ENCODE measurements at places on chromosomes 11 and 22. TPM values are rescaled to one million over a fixed set of nuclear protein-coding genes. Genes with fewer than 3 reads are reported as not detected.

DNA sequence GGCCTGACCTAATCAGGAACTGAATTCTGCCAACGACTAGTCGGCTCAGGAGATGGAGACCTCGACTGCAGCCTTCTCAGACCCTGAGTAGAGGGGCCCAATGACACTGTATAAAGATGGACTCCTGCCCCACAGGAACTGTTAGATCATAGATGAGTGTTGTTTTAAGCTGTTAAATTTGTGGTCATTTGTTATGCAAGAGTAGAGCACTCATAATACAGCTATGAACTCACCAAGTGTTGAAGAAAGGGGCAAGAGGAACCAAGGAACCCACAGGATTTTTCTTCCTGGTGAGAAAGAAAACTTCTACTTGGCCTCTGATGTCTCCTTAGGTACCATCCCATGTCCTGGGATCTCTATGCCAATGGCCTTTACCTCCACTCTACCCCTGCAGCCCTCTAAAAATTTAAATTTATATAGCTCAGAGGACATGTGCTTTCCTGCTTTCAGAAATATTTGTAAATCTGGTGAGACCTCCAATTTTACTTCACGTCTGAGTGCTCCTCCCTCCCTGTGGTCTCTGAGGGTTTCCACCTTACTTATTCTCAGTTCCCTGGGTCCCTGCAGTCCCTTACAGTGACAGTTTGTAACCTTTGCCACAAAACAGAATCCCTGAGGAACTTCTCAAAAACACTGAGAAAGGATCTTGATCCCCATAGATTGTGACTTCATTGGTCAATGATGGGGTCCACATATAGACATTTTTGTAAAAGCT lies 256.3 kb upstream of the ARHGAP20 start:
- no peak for DNase-seq

DNA sequence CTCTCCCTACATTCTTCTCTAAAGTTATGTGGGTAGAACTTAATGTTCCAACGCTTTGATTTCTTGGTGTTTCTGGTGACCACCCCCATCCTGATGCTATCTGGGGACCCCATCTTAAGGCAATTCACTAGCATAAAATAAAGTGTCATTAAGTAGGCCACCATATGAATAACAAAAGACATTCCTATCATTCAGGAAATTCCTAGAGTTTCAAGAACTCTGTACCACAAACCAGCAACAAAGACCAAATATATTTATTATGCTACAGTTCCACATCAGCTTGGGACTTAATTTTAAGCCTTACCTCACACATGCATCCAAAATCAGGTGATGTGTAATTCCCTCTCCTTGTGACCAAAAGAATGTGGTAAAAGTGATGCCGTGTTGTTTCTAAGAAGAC lies 254.6 kb upstream of the LRRC4C start:
- DNase-seq = no peak

DNA sequence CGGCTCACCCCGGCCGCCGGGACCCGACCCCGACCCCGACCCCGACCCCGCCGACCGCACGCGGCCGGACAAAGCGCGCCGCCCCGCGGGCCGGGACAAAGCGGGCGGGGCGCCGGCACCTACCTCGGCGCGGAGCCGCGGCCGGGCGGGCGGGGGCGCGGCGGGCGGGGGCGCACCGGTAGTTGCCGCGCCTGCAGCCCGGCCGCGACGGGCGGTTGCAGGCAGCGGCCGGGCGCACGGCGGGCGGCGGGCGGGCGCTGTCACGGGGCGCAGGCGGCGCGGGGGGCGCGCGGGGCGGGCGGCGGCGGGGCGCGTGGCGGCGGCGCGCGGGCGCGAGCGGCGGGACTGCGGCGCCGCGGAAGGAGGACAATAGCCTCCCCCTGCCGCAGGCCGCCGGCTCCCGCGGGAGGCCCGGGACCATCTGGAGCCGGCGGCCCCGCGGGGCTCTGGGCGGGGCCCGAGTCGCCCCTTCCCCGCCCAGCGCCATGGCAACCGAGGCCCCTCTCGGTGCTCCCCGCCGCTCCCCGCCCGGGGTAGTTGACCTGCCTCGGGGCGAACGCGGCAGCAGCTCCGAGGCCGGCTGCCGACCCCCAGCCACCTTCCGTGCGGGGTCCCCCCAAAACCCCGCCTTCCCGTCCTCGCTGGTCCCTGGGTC lies 851 bp downstream of the SPTBN2 start:
- no peak for DNase-seq

DNA sequence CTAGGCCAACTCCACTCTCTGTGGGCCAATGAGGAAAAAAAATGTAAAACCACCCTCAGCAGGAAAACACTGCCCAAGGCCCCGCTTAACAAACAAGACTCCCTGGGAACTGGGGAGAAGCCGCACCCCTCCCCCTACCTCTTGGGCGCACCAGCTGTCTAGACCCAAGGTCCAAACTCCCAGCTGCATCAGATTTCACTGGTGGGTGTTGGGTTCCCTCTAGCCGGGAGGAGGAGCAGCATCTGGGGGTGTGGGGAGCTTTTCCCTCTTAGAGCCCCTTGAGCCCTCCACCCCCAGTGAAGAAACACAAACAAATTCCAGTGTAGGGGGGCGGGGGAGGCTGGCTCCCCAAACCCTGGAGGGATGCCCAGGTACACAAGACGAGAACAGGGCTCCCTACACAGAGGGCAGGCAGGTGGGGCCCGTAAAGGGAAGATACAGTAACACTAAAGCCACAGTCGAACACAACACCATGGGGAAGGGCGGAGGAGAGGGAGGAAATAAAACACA lies 64.9 kb downstream of the NECTIN1 start:
- DNase-seq = no peak

DNA sequence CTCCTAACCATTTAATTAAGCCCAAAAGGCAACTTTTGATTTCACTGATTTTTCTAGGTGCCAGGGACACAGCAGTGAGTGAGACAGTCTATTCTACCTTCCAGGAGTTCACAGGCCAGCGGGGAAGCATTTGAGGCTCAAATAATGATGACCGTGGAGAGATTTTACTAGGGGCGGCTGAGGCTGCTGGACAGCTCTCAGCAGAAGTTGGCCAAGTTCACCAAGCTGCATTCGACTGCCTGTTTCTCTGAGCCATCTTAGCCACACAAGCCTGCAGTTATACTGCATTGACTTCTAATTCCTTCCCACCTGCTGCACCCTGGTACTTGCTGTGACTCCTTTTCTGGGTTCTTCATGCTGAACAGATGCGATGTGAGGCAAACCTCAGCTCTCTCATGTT lies 168.9 kb upstream of the TBCEL start:
- DNase-seq = no peak

- no peak for DNase-seq
These were observed 11.7 kb downstream of the OSBPL5 start for GRCh38 chr11:3153291-3153861.

GRCh38 chr11:60396799-60397198 lies 540 bp downstream of the MS4A14 start:
- DNase-seq = no peak

DNA sequence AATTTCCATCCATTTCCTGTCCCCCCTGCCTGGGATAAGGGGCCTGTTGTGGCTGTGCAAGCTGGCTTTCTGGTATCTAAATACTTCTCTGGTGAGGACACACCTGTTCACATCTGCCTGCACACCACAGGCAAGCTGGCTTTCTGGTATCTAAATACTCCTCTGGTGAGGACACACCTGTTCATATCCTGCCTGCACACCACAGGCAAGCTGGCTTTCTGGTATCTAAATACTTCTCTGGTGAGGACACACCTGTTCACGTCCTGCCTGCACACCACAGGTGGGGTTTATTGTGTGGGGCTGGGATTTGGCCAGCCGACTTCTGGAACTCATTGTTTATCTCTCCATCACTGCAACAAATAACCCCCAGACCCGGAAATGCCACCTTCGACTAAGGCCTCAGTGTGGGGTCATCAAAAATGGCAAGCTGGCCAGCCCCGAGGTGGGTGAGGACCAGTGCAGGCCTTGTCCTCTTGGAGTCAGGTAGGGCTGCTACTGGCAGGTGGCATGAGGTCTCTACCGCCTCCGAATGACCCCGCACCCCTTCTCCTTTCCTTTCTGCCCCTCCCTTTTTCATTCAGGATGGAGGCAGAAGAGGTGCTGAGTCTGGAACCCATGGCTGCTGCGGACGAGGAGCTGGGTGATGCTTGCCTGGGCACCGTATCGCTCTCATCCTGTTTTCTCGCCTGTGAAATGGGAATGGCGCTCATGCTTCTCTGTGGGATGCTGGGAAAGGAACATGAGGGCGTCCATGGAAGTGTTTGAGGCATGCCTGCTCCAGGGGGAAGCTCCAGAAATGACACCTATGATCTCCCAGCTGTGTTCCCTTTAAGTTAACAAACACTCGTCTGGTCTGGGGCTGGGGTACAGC lies 43.5 kb upstream of the MYEOV start:
- DNase-seq = no peak

DNA sequence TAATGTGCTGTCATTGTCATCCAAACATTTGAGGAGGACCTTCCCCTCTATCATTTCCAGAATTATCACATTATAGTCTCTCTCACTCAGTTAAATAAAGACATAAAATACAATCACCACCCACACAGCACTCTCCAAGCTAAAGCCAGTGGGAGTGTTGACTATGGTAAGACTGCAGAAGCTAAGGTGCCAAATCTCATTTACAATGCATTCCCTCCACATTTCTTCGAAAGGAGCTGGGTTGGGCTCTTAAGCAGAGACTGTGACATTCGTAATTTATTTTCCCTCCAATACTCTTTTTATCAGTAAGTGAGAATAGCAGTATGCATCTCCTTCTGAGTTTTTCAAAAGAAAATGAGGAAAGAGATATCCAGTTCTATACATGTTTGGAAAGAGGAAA lies 74.2 kb downstream of the NOX4 start:
- DNase-seq = no peak

DNA sequence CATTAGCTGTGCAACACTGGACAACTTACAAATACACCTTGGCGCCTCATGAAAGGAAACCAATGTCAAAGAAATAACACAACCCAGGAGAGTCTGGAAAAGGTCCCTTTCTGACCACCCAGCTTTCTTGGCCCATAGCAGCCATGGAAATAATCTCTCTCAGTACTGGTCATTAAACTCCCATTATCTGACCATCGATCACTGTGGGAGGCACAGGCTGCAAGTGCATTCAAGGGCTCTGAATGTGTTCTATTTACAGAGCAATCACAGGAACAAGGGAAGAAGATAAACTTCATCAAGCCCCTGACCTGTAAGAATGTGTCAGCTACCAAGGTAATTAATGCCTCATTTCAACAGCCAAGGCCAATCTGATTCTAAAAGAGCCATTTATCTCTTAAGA lies 40.1 kb downstream of the CTSC start:
- DNase-seq = no peak

DNA sequence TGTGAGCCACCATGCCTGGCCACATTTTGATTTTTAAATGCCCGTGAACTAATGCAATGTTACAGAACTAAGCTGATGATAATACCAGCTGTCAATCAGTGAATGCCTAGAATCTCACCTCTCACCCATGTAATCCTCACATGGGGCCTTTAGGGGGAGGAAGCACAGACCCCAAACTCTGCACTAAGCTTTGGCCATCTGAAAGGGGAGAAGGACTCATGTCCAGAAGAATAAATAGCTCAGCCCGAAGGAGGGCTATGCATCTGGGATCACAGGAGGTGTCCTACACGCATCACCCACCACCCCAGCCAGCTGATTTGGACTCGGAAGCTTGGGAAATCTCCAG lies 36.0 kb upstream of the YPEL1 start:
- no peak for DNase-seq

BRMS1 gene
- 66.5 TPM for total RNA-seq

PAFAH1B2 gene
- total RNA-seq = 79.5 TPM

KRTAP5-1 gene
- not detected for total RNA-seq

E2F8 gene
- 16.5 TPM for total RNA-seq

C11orf16 gene
- not detected for total RNA-seq

UBQLNL gene
- not detected for total RNA-seq

MS4A15 gene
- not detected for total RNA-seq

All from CD8-positive, alpha-beta memory T cell (primary cell).